ENCODE measurements at places on chromosomes 2 and 18.

GRCh38 chr2:225207471-225207870, 165.2 kb upstream of the DOCK10 start:
- DNase-seq, result no peak

DNA sequence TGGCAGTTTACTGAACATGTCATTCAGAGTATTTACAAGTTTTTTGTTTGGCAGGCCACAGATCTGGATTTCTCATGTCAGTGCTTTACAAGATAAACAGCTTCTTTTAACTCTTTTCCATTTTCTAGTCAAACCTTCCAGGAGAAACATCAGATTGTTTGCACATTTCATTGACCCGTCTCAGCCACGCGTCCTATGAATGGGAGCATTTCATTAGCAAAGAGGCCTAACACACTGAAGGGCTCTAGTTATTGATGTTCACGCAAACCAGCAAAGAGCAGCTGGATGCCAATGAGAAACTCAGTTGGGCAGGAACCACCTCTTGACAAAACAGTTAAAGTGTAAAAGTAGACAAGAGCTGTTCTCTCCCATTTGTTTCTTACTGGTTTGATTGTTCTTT, 29.2 kb upstream of the MFF start:
- DNase-seq, result no peak

DNA sequence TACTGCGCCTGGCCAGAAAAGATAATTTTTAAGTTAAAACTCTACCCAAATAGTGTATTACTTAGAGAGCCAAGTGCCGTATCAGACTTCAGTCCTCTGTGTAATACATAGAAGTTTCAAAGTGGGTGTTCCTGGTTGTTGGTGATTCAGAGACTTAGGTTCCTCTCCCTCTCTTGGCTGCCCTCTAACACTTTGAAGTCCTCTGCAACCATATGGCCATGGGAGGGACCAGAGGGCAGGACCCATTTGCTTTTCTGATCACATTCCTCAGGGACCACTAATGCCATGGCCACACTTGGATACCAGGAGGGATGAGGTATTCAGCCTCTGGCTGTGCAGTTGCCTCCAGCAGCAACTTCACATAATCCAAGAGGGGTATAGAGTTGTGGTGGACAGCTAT, 131.5 kb downstream of the CAPN13 start:
- DNase-seq, result no peak

- no peak for DNase-seq
These were observed 140.9 kb upstream of the MYCN start for GRCh38 chr2:15799432-15799827.

GRCh38 chr2:71078624-71079023, 10.2 kb downstream of the NAGK start:
- DNase-seq, result no peak

GRCh38 chr18:50158866-50159653, 35.9 kb downstream of the MYO5B start:
- DNase-seq, result no peak

All from NCI-H2081 treated with DMSO at 0.1 percent for 48 hours (cell line).